Brain microvascular endothelial cell (primary cell): ENCODE measurements at places on chromosomes 5 and 9.

GRCh38 chr5:73112359-73112758 is 8.0 kb upstream of the TMEM171 start:
- DNase-seq = no peak

- DNase-seq = no peak
Measured at GRCh38 chr5:84137541-84137940, 247.1 kb downstream of the EDIL3 start.

- no peak for DNase-seq
Measured at GRCh38 chr9:27344776-27345175, 47.8 kb upstream of the EQTN start.

DNA sequence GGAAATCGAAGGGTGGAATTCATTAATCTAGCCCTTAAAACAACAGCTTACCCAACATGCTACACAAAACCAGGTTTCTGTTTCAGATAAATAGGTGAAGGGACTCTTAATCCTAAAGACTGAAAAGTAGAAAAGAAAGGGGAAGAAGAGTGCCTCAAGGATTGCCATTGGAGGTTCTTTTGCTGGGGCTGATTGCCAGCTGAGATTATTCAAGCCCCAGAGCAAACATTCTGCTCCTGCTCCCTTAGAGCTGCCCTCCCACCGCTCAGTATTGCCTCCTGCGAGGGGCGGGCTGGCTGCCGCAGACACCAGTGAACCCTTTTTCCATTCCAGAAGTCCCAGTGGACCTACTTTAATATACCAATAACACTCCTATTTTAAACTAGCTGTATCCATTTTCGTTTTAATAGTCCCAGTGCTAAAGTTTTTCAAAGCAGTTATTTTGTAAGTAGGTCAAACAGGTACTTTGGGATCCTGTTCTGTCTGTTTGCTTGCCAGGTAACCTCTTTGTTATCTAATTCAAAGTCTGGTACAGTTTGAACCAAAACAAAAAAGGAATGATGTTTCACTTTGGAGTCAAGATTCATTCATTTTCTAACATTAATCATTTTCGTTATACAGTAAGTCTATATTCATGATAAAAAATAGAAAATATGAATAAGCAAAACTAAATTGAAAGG is 38.6 kb downstream of the HMGCS1 start:
- DNase-seq = no peak

DNA sequence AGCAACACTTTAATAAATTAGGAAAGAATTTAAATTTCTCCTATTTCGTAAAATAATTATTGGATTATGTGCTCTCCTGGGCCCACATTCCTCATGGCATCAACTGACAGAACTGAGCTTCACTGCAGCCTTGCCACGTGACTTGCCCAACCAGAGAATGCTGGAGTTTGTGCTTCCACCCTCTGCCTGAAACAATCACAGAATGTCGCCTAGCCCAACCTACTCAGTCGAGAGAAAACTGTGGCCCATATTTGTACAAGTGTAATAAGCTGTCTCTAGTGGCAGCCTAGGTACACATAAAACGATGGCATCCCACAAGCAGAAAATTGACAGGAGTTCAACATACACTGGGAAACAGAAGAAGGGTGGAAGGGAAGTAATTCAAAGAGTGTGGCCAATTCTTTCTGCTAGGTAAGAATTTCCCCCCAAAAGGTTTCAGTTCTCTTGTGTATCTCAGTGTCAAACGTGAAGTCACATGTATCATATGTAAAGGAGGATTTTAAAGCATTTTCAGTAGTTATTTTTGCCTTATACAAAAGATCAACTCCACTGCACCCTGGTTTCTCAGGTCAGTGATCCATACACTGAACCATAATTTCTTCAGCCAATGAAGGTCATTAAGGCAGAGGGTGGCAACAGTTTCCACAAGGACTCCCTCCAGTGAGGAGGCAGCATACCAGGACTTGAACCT is 41.7 kb downstream of the ZNF608 start:
- DNase-seq = no peak

- DNase-seq = no peak
Measured at GRCh38 chr5:127079994-127080491, 6.7 kb upstream of the C5orf63 start.

DNA sequence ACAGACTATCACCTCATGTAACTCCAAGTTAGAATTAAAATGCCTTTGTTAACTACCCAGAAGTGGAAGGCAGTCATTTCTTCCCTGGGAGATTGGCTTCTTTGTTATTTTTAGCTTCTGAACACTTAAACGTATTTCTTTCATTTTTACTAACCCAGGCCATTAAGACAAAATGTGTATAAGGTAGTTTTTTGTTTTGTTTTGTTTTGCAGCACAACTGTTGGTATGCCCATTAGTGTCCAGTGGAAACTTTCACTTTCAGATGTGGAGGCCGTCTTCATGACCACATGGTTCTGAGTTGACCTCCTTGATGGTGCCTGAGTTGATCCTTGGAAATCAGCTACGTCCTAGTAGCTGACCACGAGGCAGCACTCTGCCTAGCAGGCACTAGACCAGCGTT is 264.6 kb upstream of the ZNF608 start:
- no peak for DNase-seq

- no peak for DNase-seq
Measured at GRCh38 chr9:111804636-111805035, 9.9 kb upstream of the SHOC1 start.

DNA sequence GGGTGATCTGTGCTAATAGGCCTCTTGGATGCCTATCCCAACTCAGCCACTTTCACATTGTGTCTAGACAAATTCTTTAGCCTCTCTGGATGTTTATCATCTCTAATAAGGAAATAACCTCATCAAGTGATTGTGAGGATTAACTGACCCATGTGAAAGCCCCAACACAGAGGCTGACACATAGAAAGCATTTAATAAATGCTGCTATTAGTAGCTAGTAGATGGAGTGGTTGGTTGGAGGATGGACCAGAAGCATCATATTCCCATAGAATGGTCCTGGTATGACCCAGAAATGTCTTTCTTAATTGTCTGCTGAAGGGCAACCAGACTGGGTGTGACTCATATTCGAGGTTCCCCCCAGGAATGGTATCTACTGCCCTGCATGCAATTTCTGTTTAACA is 124.4 kb downstream of the PIK3R1 start:
- DNase-seq = peak; percentile 44
